ENCODE measurements at places on chromosomes 1 and 21. TPM values are rescaled to one million over a fixed set of nuclear protein-coding genes. Genes with fewer than 3 reads are reported as not detected.

MAP3K7CL gene
- total RNA-seq, result 88.3 TPM

MAPKAPK2 gene
- total RNA-seq, result 44.4 TPM

FAM163A gene
- total RNA-seq, result 0.21 TPM

RIPPLY3 gene
- total RNA-seq, result 0.72 TPM

PTPRU gene
- total RNA-seq, result 42.5 TPM

TP73 gene
- 6.1 TPM for total RNA-seq

CNR2 gene
- not detected for total RNA-seq

CTTNBP2NL gene
- total RNA-seq, result 12.6 TPM

SPRR2F gene
- total RNA-seq, result not detected

NBPF15 gene
- 23.8 TPM for total RNA-seq

CTNNBIP1 gene
- total RNA-seq, result 38.3 TPM

CD164L2 gene
- 0.21 TPM for total RNA-seq

TFF3 gene
- total RNA-seq, result 30.9 TPM

All from tongue (tissue), 3 donors.